Activated CD4-positive, alpha-beta T cell treated with anti-CD3 and anti-CD28 coated beads, Interleukin-2, amount 50 U/mL, for 16 hours (primary cell): ENCODE measurements at places on chromosomes 7 and 10.

GRCh38 chr7:112192236-112193154 is 13.7 kb downstream of the DOCK4 start:
- DNase-seq, result no peak

GRCh38 chr10:72567889-72568640 is 57.8 kb downstream of the MICU1 start:
- DNase-seq, result no peak

DNA sequence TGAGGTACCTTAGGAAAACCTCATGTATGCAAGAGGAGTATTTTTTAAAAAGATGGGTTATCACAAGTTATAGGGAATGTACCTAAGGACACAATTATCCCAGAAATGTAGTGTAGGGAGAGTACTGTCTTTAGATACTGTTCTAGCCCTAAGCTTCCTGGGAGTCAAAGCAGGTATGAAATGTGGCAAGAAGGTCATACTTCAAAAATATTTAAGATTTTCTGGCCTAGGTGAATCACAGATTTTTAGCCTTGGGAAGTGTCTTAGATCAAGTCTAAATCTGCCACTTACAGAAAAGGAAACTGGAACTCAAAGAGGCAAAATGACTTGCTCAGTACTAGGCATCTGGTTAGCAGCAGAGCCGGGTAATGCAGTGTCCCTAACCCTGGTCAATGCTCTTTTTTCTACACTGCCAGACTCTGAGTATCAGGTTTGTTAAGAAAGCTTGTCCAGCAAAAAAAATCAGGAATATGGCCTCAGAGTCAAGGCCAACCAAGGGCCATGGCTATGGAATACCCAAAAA is 13.9 kb downstream of the PIK3AP1 start:
- no peak for DNase-seq

DNA sequence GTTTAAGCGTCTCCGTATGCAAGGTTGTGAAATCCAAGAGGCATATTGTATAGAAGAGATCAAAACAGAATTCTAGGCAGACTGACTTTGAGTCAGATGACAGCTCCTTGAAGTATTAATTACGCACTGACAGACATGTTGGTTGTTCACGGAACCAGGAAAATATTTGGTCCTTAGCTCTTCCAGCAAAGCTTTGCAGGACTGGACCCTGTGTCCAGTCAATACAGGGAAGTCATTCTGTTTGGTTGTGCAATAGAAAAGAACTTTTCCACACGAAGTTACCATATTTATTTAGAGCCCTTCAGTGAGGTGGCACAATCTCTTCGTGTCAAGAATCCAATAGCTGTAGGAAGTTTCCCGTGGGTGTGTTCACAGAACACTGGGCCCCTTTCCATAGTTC is 205.3 kb downstream of the ARHGAP21 start:
- DNase-seq, result no peak
